ENCODE measurements at places on chromosomes 7 and 10.

- no peak for DNase-seq
These were observed 9.0 kb upstream of the PIP4K2A start for GRCh38 chr10:22723343-22723779.

- no peak for DNase-seq
These were observed 412.0 kb downstream of the CNTNAP2 start for GRCh38 chr7:146528581-146528980.

GRCh38 chr7:85695533-85695932 is 508.7 kb upstream of the SEMA3D start:
- DNase-seq = no peak

- no peak for DNase-seq
These were observed 34.6 kb upstream of the HECW1 start for GRCh38 chr7:43077732-43078391.

- no peak for DNase-seq
These were observed at the start of gene AKR1C3 for GRCh38 chr10:5094265-5095205. AKR1C3 (plus strand) TSS chr10:5094414; CDS start chr10:5094445, 31 bp downstream.

DNA sequence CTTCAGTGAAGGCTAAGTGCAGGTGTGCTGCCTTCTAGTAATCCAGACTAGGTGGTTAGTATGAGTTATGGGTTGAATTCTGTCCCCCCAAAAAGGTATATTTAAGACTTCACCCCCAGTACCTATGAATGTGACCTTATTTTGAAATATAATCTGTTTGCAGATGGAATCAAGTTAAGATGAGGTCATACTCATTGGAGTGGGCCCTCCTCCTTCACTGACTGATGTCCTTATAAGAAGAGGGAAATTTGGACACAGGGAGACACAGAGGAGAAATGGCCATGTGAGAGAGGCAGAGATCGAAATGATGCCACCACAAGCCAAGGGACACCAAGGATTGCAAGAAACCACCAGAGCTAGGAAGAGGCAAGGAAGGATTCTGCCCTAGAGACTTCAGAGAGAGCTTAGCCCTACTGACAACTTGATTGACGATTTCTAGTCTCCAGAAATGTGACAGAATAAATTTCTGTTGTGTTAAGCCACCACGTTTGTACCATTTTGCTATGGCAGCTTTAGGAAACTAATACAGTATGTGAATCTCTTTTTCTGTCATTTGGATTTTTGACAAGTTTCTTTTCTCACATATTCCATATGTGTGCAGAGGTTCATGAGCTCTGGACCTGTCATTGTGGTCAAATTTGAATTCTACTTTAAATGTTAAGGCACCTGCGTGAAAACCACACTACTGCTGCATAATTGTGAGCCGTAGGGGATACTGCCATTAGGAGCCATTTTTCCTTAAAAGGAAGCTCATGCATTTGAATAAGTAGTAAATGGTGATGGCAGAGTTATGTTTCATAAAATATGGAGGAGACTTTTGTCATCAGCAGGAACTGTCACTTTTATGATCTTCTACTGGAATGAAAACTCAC is 2.6 kb upstream of the RPA3 start:
- DNase-seq = no peak

GRCh38 chr7:30604901-30605300 is 10.2 kb downstream of the GARS1 start:
- DNase-seq = no peak

- DNase-seq = no peak
These were observed 30.4 kb downstream of the TMEM270 start for GRCh38 chr7:73891178-73891885.

GRCh38 chr10:88830643-88831268 is 20.9 kb downstream of the ANKRD22 start:
- DNase-seq = no peak
